ENCODE measurements at places on chromosomes 7 and 10.

DNA sequence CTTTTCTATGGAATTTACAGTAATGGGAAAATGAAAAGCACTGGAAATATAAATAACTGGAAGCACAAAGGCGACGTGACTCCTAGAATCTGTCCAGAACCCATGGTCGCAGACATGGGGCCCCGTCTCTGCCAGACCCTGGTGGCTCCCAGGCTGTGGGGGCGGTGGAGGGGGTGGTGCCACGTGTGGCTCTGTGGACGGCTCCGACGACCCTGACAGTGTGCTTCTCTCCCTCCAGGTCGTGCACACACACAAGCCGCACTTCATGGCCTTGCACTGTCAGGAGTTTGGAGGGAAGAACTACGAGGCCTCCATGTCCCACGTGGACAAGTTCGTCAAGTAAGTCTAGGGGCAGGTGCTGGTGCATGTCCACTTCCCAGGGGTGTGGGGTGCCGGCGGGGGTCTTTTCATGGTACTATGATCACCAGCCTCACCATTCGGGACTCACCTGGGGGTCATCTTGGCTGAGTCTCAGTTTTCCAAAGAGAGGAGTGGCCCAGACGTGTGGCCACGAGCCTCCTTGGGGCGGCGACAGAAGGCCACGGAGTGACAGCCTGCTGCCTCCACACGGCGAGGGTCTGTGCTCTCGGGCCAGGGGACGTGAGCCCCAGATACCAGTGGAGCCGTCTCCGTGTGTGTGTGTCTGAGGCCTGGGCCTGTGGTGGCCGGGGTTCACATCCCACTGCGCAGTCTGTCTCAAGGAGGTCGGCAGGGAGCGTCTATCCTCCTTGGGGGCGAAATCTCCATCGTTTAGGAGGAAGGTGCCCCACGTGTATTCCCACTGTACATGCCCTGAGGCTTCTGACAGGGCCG, 108.2 kb downstream of the INPP5A start:
- DNase-seq, result no peak

DNA sequence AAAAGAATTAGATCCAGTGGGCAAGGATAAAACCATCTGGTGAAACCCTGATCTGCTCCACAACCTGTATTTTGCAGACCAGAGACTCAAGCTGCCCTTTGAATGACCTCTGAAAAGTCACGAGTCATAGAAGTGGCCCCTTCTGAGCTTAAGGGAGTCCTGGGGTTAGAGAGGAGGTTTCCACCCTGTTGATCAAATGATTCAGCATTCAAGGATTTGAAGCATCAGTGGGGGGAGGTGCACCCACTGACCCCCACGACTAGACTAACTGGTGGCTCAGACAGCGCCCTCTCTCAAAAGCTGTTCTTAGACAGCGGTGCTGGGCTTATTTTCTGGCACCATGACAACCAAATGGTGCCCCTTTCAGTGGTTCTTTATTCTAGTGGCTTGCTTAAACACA, 44.3 kb downstream of the PLCE1 start:
- DNase-seq, result no peak

GRCh38 chr10:58050575-58050974, 217.1 kb downstream of the IPMK start:
- DNase-seq, result no peak

- no peak for DNase-seq
Observed at GRCh38 chr10:122121059-122121458, 132.1 kb downstream of the TACC2 start.

DNA sequence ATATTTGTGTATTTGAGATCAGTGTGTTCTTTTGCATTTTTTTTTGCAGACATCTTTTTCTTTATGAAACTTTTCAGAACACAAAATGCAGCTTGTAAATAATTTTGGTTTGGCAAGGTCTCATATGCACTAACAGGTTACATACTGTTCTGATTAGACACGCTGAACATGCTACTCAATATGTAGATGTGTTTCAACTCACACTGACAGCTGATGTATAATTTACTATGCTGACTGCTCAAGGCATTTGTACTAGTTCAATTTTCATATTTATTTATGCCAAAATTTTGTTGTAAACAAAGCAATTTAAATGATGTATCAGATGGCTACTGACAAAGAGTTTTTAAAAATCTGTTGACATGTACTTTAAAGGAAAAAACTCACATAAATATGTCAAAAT, 123.8 kb downstream of the TFEC start:
- no peak for DNase-seq

GRCh38 chr10:102988404-102989314, 70.6 kb downstream of the CNNM2 start:
- no peak for DNase-seq

DNA sequence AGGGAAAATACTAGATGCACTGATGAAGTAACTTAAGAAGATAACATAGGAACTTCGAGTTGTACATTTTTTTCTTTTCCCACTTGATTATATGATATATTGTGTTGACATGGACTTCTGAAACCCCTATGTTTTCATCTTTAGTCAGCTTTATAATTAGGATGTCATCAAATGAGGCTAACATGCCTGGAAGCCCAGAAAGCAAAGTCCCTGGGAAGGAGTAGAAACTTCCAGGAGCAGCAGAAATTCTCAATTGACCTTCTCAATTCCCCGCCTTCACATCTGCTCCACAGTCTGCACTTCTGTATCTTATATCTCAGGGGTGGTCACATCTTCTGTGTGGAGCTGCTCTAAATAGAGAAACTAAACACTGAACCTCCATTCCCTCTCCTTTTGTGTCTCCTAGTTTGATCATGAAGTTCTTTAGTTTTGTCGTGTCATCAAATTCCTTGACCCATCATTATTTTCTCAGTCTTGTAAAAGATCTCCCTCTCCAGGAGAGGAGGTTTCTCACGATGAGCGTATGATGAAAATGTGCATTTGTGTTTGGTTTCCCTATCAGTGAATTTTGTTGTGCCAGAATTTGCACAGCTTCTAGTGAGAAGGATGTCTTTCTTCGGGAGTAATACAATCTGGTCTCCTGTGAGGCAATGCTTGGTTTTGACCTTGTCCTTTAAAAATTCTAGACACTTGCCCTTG, 303.3 kb downstream of the SUGCT start:
- no peak for DNase-seq

- DNase-seq, result no peak
Observed at GRCh38 chr7:102933763-102934162, 21.0 kb downstream of the LRRC17 start.

DNA sequence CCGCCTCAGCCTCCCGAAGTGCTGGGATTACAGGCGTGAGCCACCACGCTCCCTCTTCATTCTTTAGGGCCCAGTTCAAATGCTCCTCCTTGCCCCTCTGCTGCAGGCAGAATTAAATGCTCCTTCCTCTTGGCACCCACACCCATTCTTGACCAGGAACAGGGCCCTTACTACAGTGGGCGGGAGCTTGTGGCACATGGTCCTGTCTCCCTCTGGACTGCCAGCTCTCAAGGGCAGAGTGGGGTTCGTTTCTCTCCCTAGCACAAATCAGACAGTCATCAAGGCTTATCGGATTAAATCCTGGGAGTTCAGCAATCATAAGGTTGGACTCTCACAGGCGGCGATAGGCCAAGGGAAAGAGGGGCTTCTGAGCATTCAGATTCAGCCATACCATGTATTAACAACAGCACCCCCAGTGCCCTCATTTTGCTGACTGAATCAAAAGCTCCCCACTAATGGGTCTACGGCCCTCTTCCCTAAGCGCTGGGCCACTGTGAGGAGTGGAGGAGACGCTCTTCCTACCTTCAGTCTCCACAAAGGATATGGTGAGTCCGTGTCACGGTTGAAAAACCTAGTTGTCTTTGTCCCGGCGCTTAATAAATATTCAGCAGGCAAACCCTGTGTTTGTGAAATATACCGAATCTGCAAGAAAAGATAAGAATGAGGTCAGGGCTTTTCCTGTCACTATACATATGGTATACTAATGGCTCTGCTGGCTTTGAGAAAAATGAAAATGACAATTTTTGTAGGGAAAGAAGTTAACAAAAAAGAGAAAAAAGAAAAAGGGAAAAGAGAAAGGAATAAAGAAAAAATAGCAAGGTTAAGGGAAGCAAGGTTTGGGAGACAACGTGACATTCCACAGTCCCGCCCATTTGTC, 107.4 kb downstream of the CLEC2L start:
- DNase-seq, result no peak

DNA sequence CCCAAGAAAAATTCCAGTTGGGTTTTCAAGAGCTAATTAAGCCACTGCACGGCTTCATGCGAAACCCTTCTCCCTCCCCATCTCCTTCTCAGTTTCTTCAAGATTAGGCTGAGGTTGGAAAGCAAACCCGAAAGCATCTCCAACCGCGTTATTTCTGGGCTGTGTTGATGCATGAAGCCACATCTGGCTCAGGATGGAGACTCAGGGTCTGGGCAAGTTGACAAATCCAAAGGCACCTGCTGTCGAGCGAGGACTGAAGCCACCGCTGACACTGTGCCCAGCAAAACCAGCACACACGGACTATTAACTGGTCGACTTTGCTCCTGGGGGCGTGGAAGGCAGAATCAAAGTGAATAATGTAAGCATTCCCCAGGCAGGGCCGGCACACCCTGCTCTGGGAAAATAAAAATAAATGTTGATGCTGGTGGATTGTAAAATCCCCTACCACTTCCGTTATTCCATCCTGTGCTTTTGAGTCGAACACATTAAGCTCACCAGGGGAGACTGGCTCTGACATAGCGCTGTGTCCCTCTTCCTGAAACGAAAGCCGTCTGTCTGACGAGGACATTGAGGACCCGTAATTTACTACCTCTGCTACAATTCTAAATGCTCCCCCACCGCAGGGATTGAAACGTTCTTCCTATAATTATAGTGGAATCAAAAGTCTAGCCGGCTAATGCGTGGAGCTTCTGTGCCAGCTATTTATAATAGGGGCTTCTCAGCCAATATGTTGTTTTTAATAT, 269.8 kb downstream of the ADARB2 start:
- DNase-seq, result no peak

DNA sequence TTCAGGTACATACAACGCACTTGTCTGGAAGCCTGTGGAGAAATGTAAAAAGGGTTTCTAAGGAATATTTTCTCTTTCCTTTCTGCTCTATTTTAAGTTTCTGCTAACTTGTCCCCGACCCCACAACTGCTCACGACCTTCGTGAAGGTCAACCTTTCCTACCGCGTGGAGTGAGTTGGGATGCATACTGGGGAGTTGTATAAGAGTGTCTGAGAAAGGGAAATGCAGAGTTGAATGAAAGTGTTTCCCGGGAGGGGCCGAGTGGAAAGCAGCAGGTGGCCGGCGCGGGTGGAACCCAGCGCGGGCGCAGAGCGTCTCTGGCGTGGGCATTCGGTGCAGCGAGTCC, 17.9 kb upstream of the ACBD5 start:
- no peak for DNase-seq

GRCh38 chr10:70923696-70924095, 35.3 kb upstream of the PCBD1 start:
- no peak for DNase-seq

- peak; percentile 97 for DNase-seq
Observed at GRCh38 chr10:78407009-78407711, 373.5 kb downstream of the RPS24 start.

DNA sequence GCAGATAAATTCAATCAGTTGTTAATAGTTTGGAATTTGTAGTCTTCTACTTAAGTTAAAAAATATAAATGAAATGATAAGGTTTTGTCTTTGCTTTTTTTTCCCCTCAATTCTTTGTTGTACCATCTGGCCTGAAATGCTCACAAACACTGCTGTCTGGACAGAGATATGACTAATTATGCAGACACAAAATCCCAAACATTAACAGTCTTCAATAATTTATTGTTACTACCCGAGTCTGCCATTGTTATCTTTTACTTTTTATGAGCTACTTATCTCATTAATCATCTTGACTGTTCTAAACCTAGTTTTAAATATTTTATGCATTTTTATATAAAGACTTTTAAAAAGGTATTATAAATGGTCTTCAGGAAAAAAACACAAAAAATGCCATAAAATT, 64.7 kb upstream of the THSD7A start:
- no peak for DNase-seq

GRCh38 chr7:91832493-91833045, 47.9 kb downstream of the MTERF1 start:
- DNase-seq, result no peak

- DNase-seq, result no peak
Observed at GRCh38 chr7:130228840-130229502, 21.3 kb downstream of the SSMEM1 start.

Measured in renal cortex interstitium (tissue), 15 donors.